ENCODE measurements at places on chromosomes 1 and 21. TPM values are rescaled to one million over a fixed set of nuclear protein-coding genes. Genes with fewer than 3 reads are reported as not detected.

CCDC17 gene
- total RNA-seq = 1.4 TPM

MXRA8 gene
- total RNA-seq = 1,040 TPM

DNA sequence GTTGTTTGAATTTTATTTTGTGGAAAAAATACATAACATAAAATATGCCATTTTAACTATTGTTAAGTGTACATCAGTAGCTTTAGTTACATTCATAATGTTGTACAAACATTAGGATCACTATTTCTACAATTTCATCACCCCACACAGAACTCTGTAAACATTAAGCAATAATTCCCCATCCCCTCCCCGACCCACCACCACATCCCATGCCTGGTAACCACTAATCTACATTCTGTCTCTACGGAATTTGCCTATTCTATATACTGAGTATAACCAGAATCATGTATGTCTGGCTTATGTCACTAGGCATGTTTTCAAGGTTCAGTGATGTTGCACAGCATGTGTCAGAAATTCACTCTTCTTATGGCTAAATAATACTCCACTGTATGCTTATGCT is 47.7 kb downstream of the CDC42BPA start:
- DNase-seq = no peak

DNA sequence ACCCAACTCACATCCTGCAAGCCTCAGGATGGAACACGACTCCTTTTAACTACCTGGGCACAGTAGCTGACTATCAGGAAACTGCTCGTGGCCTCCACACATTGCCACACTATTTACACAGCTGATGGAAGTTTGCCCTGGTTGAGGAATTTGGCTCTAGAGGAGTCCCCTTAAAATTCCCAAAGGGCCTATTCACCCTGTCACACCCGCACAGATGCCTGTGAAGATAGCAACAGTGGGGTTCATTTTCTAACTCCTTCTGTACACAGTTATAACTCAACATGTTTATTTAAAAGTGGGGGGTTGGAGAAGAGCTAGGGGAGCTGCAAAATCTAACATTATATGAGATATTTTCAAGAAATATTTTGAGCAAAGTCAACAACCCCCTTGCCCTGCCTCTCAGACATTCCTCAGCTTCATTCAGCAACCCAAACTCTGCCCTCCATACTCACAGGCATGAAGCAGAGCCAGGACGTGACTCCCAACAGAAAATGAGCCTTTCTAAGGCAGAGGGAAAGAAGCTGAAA is 35.8 kb upstream of the CCN1 start:
- peak; percentile 62 for DNase-seq

- peak; percentile 57 for DNase-seq
Observed at GRCh38 chr21:43590194-43590593, 69.1 kb downstream of the HSF2BP start.

DNA sequence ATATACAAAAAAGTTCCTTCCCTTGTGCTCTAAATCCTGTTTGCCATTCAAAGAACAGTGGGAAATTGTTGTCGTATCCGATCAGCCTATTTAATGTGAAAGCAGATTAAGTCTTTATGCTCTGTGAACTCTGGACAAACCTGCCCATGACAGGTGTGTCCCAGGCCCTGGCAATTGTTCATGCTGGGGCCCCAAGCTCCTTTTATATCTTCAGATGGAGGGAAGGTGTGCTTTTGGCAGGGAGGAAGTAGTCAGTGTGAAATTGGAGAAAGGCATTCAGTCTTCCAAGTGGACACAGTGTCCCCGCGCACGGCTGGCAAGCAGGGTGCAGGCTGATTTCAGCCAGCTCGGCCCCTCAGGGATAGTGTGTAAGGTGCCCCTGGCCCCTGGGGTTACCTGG is 135.1 kb upstream of the F3 start:
- DNase-seq = no peak

DNA sequence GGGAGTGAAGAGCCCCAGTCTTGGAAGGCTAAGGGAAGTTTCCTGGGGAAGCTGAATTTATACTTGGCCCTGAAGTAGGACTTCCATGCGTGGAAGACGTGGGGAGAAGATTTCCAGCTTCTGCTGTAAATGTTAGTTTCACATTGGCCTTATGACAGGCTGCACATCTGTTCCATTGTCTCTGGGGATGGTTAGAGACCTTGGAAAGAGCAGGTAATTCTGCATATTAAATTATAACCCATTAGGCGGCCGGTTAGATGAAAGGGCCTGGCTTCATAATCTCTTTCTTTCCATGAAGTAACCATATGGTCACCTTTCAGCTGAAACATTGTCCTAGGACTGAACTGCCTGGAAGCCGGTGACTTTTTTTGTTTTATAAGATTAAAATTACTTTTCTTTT is 37.5 kb downstream of the DPT start:
- no peak for DNase-seq

DNA sequence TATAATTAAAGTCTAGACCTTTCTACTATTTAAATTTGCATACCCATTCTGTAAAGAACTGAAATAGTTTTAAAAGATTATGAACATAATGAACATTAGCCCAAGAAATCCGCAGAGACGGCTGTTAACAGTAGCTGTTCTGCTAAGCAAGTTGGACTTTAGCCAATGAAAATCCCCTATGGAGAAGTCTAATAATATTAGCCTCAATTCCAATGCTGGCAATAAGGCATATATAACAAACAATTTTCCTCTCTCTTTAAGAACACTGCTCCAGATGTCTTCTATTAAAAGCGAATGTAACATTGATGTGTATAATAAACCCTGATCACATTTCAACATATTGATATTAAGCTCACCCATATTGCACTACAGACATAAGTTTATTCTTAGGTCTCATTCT is 221.3 kb upstream of the KCTD3 start:
- DNase-seq = no peak
